Colonic mucosa (tissue), 4 donors: ENCODE measurements at places on chromosomes 12 and 14. TPM values are rescaled to one million over a fixed set of nuclear protein-coding genes. Genes with fewer than 3 reads are reported as not detected.
A peak's percentile ranks its signal among the peaks of the same experiment; 100 is the strongest.

FAM181A gene
- not detected for total RNA-seq

GPRC5D gene
- not detected for total RNA-seq

BATF gene
- 1.3 TPM for total RNA-seq

COPS7A gene
- 47.6 TPM for total RNA-seq

- no peak for DNase-seq
Observed at GRCh38 chr12:46413368-46413767, 40.8 kb upstream of the SLC38A2 start.

- DNase-seq = no peak
Observed at GRCh38 chr14:72653026-72653425, 240.9 kb downstream of the DPF3 start.

- no peak for DNase-seq
Observed at GRCh38 chr12:81617915-81618314, 141.2 kb downstream of the PPFIA2 start.

DNA sequence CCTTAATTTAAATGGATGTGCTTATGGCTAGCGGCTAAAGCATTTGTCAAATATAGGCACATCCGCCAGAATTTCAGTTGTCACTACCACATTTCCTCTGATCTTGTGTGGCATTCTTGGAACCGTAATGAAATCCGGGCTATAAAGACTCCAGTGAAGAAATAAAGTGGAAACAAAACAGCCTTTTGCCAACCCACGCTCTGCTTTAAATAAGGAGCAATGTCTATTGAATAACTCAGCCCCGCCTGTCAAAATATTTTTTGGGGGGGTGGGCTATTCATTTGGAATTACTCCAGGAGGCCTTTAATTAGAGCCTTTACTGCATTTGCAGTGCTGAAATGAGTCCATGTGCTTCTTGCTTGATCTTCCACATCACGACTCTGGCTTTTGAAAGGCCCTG is 179.6 kb upstream of the RPH3A start:
- DNase-seq = no peak

GRCh38 chr12:98840325-98840724 is 195.2 kb downstream of the APAF1 start:
- no peak for DNase-seq

DNA sequence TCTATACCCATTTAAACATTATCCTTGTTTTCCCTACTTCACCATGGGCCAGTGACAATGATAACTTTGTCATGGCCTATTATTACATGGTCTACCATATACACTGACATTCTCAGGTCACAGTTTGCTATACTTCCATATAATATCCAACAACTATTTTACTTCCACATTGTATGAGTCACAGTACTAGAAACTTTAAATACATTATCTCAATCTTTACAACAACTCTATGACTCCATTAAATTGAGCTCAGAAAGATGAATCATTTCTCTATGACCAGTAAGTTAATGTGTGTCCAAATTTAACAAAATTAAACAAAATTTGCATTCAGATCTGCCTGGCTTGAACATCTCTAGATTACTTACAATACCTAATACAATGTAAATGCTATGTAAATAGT is 93.9 kb downstream of the PLEKHG7 start:
- DNase-seq = no peak

GRCh38 chr12:64221651-64222008 is 466 bp downstream of the KICS2 start:
- peak; percentile 94 for DNase-seq

DNA sequence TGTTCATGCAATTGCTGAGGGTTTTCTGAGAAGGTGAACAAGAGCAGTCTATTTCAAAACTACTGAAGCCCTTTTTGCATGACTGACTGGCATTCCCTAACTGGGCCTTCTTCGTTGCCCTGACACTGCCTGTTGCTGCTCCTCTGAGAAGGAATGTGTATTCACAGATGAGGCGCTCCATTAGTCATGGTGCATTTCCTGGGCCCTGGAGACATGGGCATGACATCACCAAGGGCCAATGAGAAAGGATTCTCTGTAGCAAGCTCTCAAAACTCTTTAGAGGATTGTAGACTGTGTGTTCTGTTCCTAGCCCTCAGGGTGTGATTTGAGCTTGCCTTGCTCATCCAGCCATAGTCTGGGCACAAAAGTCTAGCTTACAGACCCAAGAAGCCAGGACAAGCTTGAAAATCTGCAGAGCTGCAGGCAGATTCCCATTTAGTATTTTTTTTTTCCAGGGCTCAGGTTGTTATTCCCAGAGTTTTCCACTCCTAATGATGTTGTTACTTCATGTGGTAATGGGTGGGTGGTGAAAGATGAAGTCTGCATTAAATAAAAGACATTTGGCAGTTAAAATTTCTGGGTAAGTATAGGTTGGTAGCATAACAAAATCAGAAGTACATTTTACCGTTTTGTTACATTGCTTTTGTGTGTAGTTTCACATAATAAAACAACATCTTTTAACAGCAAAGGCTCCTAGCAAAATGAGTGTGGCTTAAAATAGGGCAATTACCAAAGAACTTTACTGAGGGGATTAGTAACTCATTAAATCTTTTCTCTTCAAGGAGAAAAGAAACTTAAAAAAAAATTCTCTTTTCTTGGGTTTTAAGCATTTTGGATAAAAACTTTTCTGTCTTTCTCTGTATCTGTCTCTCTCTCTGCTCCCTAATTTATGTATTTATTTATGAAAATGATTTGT is 318.4 kb downstream of the RAD51B start:
- peak; percentile 34 for DNase-seq

- no peak for DNase-seq
Observed at GRCh38 chr12:54974279-54974678, 10.3 kb downstream of the TESPA1 start.

- DNase-seq = no peak
Observed at GRCh38 chr12:129339336-129339735, 486.1 kb downstream of the GLT1D1 start.

DNA sequence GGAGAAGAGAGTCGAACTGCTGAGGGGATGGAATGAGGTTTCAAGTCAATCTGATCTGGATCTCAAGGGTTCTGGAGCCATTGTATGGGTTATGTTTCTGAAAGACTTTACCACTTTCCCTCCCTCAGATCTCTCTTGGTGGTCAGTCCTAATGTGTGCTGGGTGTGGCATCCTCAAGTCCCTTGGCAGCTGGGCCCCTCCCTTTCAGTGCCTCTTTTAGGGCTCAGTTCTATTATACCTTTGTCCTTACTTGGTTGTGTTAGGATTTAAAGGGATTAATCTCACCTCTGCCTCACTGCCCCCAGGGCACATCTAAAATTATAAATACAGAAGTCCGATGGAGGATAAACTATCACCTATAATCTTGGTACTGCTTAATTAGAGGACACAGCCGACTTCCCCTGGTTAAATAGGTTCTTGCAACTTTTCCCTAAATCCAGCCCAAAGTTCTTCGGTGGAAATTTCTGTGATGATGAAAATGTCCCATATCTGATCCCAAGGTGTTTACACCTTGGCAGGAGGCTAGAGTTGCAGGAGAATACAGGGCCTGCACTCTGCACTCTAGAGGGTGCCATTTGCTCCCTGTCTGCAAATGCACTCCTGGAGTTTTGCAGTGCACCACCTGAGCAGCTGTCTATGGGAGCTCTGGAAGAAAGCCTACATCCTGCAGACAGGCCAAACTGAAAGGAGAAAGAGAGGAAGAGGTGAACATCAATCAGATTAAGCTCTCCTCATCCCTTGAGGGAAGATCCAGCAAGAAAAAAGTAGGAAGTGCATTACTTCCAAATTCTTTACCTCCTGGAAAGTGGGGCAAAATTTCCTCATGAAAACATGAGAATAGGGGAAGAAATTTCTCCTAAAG is 106.8 kb downstream of the NUAK1 start:
- no peak for DNase-seq
